Endodermal cell (in vitro differentiated cells): ENCODE measurements at places on chromosomes 13 and 19. TPM values are rescaled to one million over a fixed set of nuclear protein-coding genes. Genes with fewer than 3 reads are reported as not detected.

DNA sequence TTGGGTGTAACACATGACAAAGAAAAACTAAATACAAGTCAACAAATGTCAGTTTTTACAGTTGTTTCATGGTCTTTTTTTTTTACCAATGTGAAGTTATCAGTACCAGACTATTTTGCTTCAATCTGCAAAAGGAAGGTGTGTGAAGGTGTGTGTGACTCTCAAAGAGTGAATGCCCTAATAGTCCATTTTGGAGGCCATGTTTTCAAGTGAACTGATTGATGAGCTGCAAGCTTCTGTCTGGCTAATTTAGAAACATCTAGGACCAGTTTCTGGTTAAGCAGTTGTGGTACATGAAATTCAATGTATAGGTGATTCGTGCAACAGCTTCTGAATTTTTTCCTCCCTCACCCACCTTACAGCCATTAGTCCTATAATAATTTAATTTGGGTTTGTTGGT is 16.1 kb downstream of the KLF5 start:
- no peak overlapping the region for H3K4me3 ChIP-seq
- peaks cover 59% of the 10 kb centered on the region for H3K36me3 ChIP-seq
- H3K4me1 ChIP-seq, result peaks cover 11% of the 10 kb centered on the region
- no peaks in the 10 kb centered on the region for H3K27me3 ChIP-seq

GRCh38 chr13:46961719-46962118 is 64.9 kb upstream of the HTR2A start:
- H3K27ac ChIP-seq, result no peak overlapping the region
- H3K36me3 ChIP-seq, result no peaks in the 10 kb centered on the region
- H3K4me3 ChIP-seq, result no peak overlapping the region
- H3K4me1 ChIP-seq, result no peaks in the 10 kb centered on the region
- no peaks in the 10 kb centered on the region for H3K27me3 ChIP-seq
- DNase-seq, result no peak

DNA sequence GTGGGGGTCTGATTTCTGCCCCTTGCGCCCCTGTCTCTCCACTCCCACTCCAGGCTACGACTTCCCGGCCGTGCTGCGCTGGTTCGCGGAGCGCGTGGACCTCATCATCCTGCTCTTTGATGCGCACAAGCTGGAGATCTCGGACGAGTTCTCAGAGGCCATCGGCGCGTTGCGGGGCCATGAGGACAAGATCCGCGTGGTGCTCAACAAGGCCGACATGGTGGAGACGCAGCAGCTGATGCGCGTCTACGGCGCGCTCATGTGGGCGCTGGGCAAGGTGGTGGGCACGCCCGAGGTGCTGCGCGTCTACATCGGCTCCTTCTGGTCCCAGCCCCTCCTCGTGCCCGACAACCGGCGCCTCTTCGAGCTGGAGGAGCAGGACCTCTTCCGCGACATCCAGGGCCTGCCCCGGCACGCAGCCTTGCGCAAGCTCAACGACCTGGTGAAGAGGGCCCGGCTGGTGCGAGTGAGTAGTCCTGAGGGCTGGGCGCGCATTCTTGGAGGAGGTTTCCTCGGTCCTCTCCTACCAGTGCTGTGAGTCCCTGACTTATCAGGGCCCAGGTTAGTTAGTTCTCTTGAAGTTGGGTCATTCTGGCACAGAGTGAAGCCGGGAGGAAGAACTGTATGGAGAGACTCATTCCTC is 12.7 kb downstream of the EHD2 start:
- H3K4me3 ChIP-seq, result no peak overlapping the region
- H3K36me3 ChIP-seq, result no peaks in the 10 kb centered on the region
- no peak for DNase-seq
- no peaks in the 10 kb centered on the region for H3K4me1 ChIP-seq
- H3K27me3 ChIP-seq, result no peaks in the 10 kb centered on the region
- H3K27ac ChIP-seq, result no peak overlapping the region

NALCN gene
- 0.05 and 0.11 TPM in 2 replicates for total RNA-seq

DNA sequence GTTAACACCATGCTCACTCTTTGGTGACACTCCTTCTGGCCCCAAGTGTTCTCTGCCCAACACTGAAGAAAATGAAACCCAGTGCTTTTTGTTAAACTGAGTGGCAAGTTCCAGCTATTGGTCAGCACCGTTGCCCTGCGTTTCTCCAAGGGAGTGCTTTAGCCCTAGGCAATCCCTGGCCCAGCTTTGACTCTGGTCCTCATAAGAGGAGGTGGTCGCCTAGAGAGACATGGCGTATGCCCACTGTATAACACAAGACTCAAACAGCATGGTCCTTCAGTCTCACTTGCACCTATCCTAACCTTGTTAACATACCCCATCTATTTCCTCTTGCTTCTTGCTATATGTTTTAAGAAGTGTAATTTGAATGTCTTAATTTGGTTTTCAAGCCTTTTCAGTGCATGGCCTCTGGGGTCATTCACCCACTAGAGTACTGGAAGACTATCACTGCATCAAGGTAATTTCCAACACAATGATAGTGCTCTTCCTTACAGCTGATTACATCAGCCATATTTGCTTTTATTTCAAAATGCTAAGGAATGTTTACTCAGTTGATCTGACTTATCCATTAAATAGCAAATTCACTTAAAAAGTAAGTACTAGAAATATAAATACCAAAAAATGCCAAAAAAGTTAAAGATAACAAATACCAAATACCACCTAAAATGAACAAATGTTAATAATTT is 190.5 kb upstream of the SOX21 start:
- no peak overlapping the region for H3K4me3 ChIP-seq
- H3K36me3 ChIP-seq, result no peaks in the 10 kb centered on the region
- H3K27me3 ChIP-seq, result no peaks in the 10 kb centered on the region
- no peak for DNase-seq
- H3K4me1 ChIP-seq, result no peaks in the 10 kb centered on the region
- H3K27ac ChIP-seq, result no peak overlapping the region

DNA sequence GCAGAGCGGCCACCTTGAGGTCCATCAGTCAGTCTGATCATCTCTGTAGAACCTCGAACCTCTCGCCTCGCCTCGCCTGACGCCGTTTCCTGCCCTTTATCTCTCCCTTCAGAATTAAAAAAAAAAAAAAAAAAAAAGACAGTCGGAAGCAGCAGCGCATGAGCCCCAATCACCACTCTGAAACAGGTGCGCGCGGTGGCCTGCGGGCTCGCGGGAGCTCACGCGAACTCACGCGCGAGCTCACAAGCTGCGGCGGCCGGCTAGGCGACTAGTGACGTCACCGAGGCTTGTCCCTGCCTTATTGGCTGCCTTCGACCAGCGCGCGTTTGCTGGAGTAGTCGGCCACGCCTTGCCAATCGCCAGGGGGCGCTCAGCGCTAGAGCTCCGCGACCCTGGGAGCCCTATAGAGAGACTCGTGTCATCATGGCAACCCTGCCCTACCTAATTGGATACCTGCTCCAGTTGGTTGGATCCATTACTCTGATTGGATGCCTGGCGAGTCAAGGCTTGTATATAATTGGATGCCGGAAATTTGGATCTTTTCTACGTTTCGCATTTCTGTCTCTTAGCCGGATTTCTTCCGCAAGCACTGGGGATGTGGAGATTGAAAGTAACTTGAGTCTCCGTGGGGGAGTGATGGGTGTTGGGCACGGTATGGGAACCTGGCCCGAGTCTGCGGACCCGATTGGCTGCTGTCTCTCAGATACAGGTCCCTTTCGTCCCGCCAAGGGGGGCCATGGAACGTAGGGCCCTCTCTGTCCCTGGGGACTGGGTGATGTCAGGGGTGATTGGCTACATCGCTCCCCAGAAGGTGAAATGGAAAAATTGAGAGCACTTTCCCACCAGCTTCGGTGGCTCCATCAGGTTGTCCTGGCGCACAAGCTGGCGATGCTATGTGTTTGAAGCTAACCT is 31.6 kb downstream of the SYT3 start:
- no peaks in the 10 kb centered on the region for H3K36me3 ChIP-seq
- H3K4me1 ChIP-seq, result no peaks in the 10 kb centered on the region
- H3K27ac ChIP-seq, result no peak overlapping the region
- DNase-seq, result peak; percentile 99

DNA sequence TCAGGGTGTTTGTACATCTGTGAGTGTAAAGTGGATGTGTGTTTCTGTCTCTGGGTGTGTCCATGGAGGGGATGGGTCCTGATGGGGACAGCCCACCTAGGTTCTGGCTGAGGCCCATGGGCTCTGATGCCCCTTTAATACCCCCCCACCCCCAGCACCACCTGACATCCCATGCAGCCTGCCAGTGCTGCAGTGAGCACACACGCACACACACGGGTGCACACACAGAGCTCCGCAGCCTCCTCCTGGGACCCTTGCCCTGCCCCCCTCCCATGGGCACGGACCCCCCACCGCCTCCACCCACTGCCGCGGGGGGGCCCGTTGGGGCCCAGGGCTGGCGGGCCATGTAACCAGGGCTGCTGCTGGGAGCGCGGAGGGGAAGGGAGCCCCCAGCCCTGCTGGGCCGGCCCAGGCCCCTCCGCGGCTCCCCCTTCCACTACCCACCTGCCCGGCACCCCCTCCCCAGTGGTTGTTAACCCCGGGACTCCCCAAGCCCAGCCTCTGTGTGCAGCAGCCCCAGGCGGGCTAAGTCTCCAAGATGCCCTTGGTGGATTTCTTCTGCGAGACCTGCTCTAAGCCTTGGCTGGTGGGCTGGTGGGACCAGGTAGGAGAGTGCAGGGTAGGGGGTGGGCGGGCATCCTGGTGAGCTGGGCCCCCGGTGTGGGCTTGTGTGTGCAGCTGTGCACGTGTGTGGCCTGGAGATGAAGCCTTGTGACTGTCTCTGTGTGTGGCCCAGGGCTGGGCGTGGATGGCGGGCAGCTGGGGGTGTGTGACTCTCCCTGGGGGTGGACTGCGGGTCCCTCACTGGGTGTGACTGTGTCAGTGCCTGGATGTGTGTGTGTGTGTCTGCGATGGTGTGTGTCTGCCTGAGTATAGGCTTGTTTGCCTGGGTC is 32.6 kb downstream of the PDE4A start:
- H3K27me3 ChIP-seq, result no peaks in the 10 kb centered on the region
- H3K36me3 ChIP-seq, result no peaks in the 10 kb centered on the region
- no peak overlapping the region for H3K4me3 ChIP-seq
- no peak for DNase-seq

FSD1 gene
- 33.3 and 34.2 TPM in 2 replicates for total RNA-seq

GRCh38 chr13:112912726-112913440 is 56.1 kb upstream of the MCF2L start:
- no peak for DNase-seq
- no peaks in the 10 kb centered on the region for H3K36me3 ChIP-seq
- no peaks in the 10 kb centered on the region for H3K4me1 ChIP-seq
- no peak overlapping the region for H3K4me3 ChIP-seq
- H3K27ac ChIP-seq, result no peak overlapping the region
- H3K27me3 ChIP-seq, result no peaks in the 10 kb centered on the region

- H3K27me3 ChIP-seq, result no peaks in the 10 kb centered on the region
- no peak overlapping the region for H3K27ac ChIP-seq
- H3K36me3 ChIP-seq, result no peaks in the 10 kb centered on the region
- no peak for DNase-seq
- no peak overlapping the region for H3K4me3 ChIP-seq
- no peaks in the 10 kb centered on the region for H3K4me1 ChIP-seq
Observed at GRCh38 chr19:1811472-1811894, 593 bp downstream of the ATP8B3 start.
